Left hindlimb (tissue), 1 donor: ENCODE measurements at places on chromosomes 1 and 21.

DNA sequence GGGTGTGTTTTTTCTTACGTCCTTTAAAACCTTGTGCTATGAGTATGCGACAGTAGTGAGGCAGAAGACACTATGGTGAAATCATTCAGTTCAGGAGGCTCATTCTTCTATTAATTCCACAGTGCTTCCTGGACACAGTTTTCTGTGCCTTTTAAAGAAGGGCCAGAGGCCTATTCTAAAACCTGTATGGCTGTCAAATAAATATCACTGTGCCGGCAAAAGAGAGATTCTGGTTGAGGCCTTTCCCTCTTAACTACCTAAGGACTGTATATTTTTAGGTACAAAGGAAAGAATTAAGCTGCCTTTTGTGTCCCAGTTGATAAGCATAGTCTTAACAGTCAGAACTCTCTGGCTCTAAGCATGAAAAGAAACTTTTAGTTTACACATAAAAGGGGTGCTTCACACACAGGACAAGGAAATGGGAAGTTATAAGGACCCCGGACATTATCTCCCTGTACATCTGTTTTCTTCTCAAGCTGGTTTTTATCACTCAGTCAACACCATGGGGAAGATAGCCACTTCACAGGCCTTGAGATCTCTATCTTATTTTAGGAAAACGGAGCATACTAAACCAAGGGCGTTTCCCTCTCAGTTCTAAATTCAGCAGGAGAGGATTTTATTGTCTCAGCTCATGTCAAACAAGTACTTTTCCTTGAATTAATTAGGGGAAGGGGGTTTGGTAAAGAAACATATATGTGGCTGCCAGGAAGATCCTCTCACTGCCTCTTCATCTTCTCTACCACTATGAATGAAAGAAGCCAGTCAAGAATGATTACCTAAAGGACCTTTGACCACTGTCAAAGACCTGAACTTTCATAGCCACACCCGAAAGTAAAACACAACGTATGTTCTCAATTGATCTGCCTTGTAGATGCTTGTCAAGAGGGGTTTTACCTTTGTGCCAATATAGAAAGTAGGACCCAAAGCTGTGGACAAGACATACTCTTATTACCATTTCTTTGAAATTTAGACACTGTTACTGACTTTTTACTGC is 71.4 kb upstream of the HSPA13 start:
- no peak for DNase-seq

GRCh38 chr1:91075233-91076135 is 53.6 kb upstream of the ZNF644 start:
- DNase-seq, result no peak

DNA sequence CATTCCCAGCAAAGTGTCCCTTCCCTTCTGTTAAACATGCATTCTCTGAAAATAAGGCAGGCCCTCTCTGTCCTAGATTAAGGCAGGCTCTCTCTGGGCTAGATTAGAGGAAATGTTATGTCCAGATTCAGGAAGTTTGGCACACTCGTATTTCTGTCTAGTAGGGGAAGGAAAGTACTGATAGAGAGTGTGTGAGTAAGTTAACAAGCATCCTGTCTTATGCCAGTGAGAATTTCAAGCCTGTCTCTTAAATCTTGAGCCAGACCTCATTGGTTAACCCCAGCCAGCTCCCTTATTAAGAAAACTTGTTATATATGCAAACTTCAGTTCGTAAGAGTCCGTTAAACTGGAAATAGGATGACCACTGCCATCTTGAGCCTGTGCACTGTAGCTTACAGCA is 31.6 kb downstream of the IGSF5 start:
- no peak for DNase-seq

- no peak for DNase-seq
Observed at GRCh38 chr1:214445831-214446614, 105.4 kb downstream of the PTPN14 start.

DNA sequence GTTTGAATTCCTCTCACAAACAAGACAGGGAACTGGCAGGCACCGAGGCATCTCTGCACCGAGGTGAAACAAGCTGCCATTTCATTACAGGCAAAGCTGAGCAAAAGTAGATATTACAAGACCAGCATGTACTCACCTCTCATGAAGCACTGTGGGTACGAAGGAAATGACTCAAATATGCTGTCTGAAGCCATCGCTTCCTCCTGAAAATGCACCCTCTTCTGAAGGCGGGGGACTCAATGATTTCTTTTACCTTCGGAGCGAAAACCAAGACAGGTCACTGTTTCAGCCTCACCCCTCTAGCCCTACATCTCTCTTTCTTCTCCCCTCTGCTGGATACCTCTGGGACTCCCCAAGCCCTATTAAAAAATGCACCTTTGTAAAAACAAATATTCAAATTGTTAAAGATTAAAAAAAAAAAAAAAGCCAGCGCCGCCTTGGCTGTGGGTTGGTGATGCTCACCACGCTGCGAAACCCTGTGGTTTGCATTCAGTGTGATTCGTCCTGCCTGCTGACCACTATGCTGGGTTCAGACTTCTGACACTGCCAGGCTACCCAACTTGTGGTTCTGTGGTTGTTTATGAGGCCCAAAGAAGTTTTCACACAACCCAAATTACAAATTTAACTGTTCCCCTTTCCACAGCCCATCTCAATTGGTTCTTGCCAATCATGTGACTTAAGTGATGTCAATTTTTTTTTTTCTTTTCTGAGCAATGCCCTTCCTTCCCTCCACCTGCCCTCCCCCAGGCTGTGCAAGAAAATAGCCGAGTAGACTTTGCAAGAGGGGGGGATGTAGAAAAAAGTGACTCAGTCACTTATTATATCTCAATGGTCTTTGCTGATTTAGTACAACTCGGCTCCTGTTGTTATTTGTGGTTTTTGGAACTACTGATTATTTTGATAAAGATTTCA is at the start of gene RUNX1:
Gene RUNX1 (minus strand): TSS at position 597 of the 912 bp plus-strand sequence.
- DNase-seq, result peak; percentile 68

- DNase-seq, result no peak
Observed at GRCh38 chr1:236736761-236737160, 50.5 kb downstream of the ACTN2 start.

DNA sequence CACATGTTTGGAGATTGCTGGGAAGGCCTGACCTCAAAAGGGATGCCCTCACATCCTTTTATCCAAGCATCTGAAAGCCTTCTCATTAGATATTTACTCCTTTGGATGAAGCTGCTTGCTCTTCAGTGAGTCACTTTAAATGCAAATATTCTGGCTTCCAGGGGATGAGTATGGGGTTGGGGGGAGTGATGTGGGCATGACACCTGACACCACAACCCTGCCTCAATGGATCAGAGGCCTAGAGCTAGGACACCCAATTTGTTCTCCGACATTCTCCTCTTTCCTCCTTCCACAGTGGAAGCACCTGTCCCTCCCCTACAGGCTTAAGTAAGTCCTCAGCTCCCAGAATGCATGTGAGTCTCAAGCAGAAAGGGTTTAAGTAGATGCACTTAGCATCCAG is 238.3 kb downstream of the OMA1 start:
- no peak for DNase-seq

DNA sequence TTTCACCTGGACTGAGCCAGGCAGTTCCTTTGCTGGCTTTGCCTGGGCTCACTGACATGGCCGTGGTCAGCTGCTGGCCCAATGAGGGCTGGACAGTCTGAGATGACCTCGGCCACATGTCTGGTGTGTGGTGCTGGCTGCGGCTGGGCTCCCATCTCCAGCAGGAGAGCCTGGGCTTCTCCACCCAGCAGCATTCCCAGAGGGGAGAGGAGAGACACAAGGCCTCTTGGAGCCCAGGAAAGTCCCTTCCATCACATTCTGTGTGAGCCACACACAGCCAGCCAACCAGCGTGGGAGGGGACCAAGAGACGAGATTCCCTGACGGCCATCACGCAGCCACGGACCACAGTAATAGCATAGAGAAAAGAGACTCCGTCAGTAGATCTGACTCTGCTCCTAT is 21.1 kb upstream of the SUMO3 start:
- no peak for DNase-seq

- no peak for DNase-seq
Observed at GRCh38 chr1:101312147-101312546, 75.3 kb downstream of the S1PR1 start.

GRCh38 chr1:203444171-203444576 is 31.4 kb upstream of the PRELP start:
- no peak for DNase-seq

- no peak for DNase-seq
Observed at GRCh38 chr1:165773324-165773965, 4.8 kb upstream of the TMCO1 start.

DNA sequence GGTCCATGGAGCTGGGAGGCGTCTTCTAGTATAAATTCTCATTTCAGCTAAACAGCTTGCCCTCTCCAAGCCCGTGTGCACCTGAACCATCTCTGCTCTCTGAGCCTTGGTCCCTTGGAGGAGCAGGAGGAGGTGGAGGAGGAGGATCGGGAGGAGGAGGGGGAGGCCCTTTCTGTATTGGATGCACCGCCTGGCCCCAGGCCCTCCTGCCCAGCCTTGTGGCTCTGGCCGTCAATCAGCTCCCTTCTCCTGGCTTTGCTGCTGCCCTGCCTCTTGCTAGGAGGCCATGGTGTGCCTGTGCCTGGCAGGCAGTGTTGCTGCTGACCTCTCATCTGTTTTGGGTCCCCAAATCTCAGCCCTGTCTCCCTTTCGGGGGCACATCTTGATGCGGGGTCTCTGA is 9.0 kb downstream of the COL18A1 start:
- DNase-seq, result peak; percentile 6

- DNase-seq, result no peak
Observed at GRCh38 chr21:35540950-35541638, 492.0 kb upstream of the RUNX1 start.

- no peak for DNase-seq
Observed at GRCh38 chr1:153292185-153292584, 20.6 kb downstream of the PGLYRP3 start.

- no peak for DNase-seq
Observed at GRCh38 chr1:197660389-197660788, 114.9 kb downstream of the DENND1B start.

GRCh38 chr1:200778766-200779165 is 40.1 kb downstream of the CAMSAP2 start:
- DNase-seq, result no peak

GRCh38 chr1:113872219-113872935 is 865 bp upstream of the PTPN22 start:
- DNase-seq, result no peak

GRCh38 chr1:202009326-202010179 is 834 bp upstream of the ELF3 start:
- DNase-seq, result peak; percentile 81
